ENCODE measurements at places on chromosomes 2 and 18.

- DNase-seq, result no peak
Measured at GRCh38 chr2:11955884-11956291, 209.5 kb downstream of the LPIN1 start.

GRCh38 chr2:119487434-119488244 lies 36.6 kb downstream of the SCTR start:
- no peak for DNase-seq

DNA sequence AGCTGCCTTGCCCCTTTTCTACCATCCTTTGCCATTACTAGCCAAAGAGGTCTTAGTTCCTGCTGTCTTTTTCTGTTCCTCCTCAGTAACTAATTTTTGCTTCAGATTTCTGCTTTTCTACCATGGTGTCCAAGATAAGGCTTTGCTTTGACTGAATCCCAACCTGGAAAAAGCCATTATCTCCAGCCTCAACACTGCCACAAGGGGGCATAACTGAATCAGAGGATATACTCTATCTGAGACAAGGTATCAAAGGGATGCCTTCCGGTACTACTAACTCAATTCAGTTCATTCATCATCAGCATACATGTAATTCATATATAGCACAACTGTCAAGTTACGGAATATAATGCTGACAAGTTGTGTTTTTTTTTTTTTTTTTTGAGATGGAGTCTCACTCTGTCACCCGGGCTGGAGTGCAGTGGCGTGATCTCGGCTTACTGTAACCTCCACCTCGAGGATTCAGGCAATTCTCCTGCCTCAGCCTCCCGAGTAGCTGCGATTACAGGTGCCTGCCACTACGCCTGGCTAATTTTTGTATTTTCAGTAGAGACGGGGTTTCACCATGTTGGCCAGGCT lies 11.4 kb downstream of the OSGEPL1 start:
- DNase-seq, result no peak

GRCh38 chr2:171244970-171245782 lies 84.5 kb upstream of the TLK1 start:
- no peak for DNase-seq

- no peak for DNase-seq
Measured at GRCh38 chr2:234334151-234334550, 162.7 kb downstream of the ARL4C start.

DNA sequence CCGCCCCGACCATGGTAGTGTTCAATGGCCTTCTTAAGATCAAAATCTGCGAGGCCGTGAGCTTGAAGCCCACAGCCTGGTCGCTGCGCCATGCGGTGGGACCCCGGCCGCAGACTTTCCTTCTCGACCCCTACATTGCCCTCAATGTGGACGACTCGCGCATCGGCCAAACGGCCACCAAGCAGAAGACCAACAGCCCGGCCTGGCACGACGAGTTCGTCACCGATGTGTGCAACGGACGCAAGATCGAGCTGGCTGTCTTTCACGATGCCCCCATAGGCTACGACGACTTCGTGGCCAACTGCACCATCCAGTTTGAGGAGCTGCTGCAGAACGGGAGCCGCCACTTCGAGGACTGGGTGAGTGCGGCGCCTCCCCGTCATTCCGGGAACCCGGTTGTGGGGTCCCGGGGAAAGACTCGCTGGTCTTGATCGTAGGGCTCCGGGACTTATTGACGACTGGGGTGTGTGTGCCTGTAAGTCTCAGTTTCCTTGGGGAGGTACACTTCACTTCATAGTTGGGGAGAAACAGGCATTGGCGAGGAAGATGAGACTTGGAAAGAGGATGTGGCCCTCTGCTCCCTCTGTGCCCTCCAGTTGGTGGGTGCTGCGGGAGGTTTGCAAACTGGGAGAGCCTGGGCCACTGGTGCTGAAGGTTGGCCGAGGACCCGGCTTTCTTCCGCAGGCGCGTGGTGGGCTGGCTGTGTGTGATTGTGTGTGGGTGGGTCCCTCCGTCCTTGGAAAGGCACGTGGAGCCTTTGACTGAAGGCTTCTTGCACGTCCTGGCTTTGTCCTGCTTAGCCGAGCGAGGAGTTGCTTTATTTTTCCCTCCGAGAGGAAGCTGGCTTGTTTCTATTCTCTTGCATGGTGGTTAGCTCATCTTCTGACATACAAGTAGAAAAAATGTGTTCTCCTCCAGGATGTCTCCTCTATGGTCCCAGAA lies 886 bp downstream of the PRKCE start:
- peak; percentile 72 for DNase-seq

DNA sequence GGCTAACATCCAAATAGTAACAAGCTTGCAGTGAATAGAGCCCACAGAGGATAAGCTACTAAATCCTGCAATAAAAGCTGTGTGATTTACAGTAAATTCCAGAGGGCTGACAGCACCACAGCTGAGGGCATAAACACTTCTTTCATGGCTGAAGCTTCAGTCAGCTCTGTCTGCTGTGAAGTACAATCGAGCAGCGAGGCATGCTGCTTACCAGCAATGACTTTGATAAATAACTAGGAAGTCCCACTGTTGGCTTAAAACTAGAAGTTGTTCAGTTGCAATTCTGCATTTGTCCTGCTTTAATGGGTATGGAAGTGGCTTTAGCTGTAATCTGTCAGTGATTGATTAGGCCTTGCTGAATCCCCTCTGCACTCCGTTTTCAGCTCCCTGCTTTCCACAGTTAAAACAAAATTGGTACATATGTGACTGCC lies 65.2 kb upstream of the FIGN start:
- DNase-seq, result no peak
